Hematopoietic multipotent progenitor cell treated with erythropoietin and hydrocortisone succinate and interleukin-3 and kit ligand, for 4 days (in vitro differentiated cells): ENCODE measurements at places on chromosomes 4 and X.

- DNase-seq = peak; percentile 89
Measured at GRCh38 chr4:75698162-75698962, 25.2 kb upstream of the G3BP2 start.

DNA sequence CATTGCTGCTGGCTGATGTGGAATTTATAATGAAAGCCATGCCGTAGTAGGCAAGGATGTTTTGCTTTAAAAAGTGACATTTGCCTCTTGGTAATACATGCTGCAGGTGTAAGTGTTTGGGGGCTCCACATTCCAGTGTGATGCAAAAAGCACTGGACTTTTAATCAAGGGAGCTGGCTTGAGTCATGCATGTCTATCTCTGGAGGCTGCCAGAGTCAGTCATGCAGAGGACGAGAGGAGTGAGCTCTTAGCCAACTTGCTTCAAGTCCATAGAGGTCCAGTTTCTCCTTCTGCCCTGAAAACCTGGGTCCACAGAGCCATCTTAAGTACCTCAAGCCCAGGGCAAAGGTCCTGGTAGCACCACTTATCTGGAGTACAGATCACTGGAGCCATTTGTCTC is 11.6 kb upstream of the CXCL13 start:
- DNase-seq = no peak

DNA sequence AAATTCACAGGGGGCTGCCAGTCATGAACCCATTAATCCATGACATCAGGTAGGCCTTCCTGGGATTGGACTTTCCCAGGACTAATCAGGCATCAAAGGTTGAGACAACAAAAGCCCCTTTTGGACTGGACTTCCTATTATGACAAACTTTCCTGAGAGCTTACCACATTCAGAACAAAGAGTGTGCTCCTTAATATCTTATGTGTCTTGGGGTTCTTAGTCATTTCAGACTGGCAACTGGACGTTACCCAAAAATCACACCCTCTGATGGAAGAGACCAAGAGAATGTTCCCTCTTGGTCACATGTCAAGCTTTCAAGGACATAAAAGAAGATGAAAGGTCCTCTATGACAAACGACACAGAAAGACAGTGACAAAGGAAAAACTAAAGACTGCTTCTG is 31.6 kb upstream of the PPP1R2C start:
- DNase-seq = no peak

DNA sequence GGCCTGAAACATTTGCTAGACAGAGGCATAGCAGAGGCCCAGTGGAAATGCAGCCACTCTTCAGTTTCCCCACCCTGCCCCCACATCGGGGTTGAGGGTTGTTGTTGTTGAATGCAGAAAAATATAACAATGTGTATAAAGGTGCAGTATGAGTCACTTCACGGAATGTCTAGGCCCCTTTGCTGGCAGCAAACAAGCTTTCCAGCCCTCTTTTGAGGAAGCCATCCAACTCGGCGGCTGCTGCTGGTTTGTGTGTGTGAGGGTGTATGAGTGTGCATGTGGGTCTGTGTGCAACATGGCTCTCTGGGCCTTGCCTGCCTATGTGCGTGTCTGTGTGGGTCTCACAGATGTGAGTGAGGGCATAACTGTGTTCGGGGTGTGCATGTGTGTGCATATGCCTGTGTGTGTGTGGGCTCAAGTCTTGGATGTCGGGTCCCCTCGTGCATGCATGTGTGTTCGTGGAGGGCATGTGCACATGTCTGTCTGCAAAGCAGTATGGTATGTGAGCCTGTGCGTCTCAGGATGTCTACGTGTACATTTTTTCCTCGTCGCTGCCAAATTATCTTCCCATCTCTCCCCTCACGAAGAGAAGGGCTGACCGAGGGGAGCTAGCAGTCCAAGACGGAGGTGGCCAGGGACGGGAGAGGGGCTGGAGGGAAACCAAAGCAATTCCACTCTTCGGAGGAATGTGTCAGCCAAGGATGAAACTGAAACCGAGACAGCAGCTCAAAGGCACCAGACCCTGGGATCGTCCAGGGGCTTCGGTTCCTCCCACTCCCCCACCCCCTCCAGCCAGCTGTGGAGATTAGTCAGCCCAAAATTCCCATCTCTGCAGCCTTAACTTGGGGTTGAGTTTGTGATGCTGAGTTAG is 8.4 kb upstream of the ELF4 start:
- DNase-seq = no peak

DNA sequence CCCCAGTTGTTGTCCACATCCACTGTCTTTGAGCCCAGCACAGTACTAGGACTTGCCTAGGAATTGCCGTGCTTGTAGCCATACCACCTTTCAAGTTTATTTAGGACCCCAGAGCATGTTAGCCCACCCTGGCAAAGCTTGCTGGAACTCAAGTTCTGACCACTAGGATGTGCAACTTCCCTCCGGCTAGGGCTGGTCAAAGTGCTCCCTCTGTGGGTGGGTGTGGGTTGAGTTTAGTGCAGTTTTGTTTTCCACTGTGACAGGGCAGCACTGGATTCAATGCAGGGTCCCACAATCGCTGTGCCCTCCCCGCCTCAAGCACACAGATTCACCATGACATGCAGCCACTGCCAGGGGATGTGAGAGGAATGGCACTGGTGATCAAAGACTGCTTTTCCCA is 96.0 kb downstream of the RASGEF1B start:
- no peak for DNase-seq
